ENCODE measurements at places on chromosomes 7 and 10. TPM values are rescaled to one million over a fixed set of nuclear protein-coding genes. Genes with fewer than 3 reads are reported as not detected.

Gene DYDC2
- 1.4 TPM for total RNA-seq

Gene TMEM26
- total RNA-seq, result 0.47 TPM

GRCh38 chr7:44368455-44368854, 43.1 kb upstream of the CAMK2B start:
- no peak for DNase-seq

GRCh38 chr7:122412883-122413282, 108.3 kb upstream of the FEZF1 start:
- DNase-seq, result no peak
